ENCODE measurements at places on chromosomes 2 and 18. TPM values are rescaled to one million over a fixed set of nuclear protein-coding genes. Genes with fewer than 3 reads are reported as not detected.

- H3K4me1 ChIP-seq, result no peaks in the 10 kb centered on the region
- H3K36me3 ChIP-seq, result no peaks in the 10 kb centered on the region
- no peaks in the 10 kb centered on the region for H3K27me3 ChIP-seq
- DNase-seq, result peak; percentile 71
- H3K27ac ChIP-seq, result no peak overlapping the region
Observed at GRCh38 chr2:25822190-25823117, 55.8 kb downstream of the ASXL2 start.

The C18orf63 gene
- total RNA-seq, result 0.17 TPM

The CCDC142 gene
- total RNA-seq, result 16.1 TPM

- H3K4me3 ChIP-seq, result no peak overlapping the region
- DNase-seq, result no peak
- H3K4me1 ChIP-seq, result peaks cover 6% of the 10 kb centered on the region
Observed at GRCh38 chr2:215314896-215315295, 3.0 kb downstream of the ATIC start.

The GTF2A1L gene
- not detected for total RNA-seq

- no peaks in the 10 kb centered on the region for H3K36me3 ChIP-seq
- DNase-seq, result no peak
- H3K27ac ChIP-seq, result no peak overlapping the region
- no peaks in the 10 kb centered on the region for H3K27me3 ChIP-seq
- H3K4me3 ChIP-seq, result no peak overlapping the region
Observed at GRCh38 chr18:63223837-63224236, 95.7 kb downstream of the BCL2 start.

The CDC42EP3 gene
- 71.1 TPM for total RNA-seq

- H3K27me3 ChIP-seq, result no peaks in the 10 kb centered on the region
- peaks cover 16% of the 10 kb centered on the region for H3K4me1 ChIP-seq
- no peaks in the 10 kb centered on the region for H3K36me3 ChIP-seq
Observed at GRCh38 chr2:239751679-239752355, 273.3 kb downstream of the NDUFA10 start.

The VWC2L gene
- total RNA-seq, result not detected

- no peaks in the 10 kb centered on the region for H3K27me3 ChIP-seq
- H3K4me1 ChIP-seq, result peaks cover 3% of the 10 kb centered on the region
- no peak overlapping the region for H3K27ac ChIP-seq
- DNase-seq, result peak; percentile 33
- peaks cover 42% of the 10 kb centered on the region for H3K36me3 ChIP-seq
- no peak overlapping the region for H3K4me3 ChIP-seq
Observed at GRCh38 chr2:239153806-239154591, 246.8 kb downstream of the HDAC4 start.

The SH3RF3 gene
- total RNA-seq, result 7.4 TPM

The TIA1 gene
- 110 TPM for total RNA-seq

DNA sequence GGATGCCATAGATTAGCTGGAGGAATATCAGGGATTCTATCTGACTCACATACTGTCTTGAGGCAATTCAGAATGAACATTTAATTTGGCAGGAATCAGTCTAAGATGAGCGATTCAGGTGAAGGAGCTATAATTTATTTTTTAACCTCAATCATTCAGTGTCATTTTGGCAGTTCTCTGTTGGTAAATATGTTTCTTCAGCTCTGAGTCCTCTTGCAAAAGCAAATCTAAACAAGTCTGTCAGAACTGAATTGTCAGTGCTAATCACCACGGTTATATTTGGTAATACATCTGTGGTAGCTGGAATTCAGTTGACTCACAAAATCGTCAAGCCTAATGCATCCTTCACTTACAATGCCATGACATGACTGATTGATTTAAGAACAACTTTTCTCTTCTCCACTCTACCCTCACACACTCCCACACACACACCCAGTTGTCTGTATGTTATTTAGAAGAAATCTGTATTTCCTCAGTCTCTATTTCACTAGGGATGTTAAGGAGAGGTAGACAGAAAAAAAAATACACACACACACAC, 516.6 kb upstream of the NXPH2 start:
- H3K4me3 ChIP-seq, result no peak overlapping the region
- no peaks in the 10 kb centered on the region for H3K36me3 ChIP-seq
- no peaks in the 10 kb centered on the region for H3K4me1 ChIP-seq
- no peak for DNase-seq
- no peak overlapping the region for H3K27ac ChIP-seq

- DNase-seq, result peak; percentile 35
- no peaks in the 10 kb centered on the region for H3K36me3 ChIP-seq
- H3K27me3 ChIP-seq, result no peaks in the 10 kb centered on the region
- no peaks in the 10 kb centered on the region for H3K4me1 ChIP-seq
- H3K27ac ChIP-seq, result no peak overlapping the region
- H3K4me3 ChIP-seq, result no peak overlapping the region
Observed at GRCh38 chr2:3130889-3131635, 246.6 kb downstream of the EIPR1 start.

DNA sequence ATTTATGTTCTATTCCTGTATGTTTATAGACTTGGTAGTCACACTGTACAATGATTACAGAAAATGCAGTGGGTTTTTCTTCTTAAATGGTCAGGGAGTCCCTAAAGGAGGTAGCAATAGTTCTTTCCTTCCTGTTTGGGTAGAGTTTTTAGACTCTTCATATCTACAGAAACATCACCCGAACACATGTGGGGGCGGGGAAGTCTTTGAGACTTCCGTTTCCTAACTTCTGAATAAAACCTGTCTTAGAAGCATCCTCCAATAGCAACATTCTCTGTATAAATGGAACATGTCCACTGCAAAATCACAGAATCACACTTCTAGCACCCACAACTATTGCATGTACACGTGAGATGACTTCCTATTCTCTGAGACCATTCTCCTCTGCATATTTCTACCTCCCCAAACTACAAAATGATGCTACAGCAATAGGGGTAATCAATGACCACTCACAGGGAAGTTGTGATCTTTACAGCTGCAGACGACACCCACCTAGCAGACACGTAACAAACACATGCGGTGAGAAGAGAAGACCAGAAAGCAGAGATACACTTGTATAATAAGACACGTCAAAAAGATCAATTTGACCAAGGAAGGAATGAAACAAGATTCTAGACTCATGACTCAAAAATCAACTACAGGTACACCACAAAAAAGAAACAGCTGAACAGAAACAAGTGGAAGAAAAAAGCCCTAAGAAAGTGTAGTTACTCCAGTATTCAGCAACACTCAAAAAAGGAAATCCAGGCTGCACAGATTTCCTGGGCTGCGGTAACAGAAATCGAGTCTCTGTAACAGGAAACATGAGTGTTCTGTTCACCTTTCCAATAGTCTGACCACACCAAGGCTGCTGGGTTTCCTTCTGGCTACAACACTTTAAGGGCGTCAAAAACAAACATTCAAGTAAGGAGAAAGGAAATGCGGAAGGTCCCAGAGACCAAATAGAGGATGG, 120.4 kb downstream of the ZNF516 start:
- no peaks in the 10 kb centered on the region for H3K4me1 ChIP-seq
- H3K36me3 ChIP-seq, result peaks cover 25% of the 10 kb centered on the region
- no peak overlapping the region for H3K4me3 ChIP-seq
- DNase-seq, result no peak
- no peak overlapping the region for H3K27ac ChIP-seq
- H3K27me3 ChIP-seq, result no peaks in the 10 kb centered on the region

The PLB1 gene
- 4.2 TPM for total RNA-seq

DNA sequence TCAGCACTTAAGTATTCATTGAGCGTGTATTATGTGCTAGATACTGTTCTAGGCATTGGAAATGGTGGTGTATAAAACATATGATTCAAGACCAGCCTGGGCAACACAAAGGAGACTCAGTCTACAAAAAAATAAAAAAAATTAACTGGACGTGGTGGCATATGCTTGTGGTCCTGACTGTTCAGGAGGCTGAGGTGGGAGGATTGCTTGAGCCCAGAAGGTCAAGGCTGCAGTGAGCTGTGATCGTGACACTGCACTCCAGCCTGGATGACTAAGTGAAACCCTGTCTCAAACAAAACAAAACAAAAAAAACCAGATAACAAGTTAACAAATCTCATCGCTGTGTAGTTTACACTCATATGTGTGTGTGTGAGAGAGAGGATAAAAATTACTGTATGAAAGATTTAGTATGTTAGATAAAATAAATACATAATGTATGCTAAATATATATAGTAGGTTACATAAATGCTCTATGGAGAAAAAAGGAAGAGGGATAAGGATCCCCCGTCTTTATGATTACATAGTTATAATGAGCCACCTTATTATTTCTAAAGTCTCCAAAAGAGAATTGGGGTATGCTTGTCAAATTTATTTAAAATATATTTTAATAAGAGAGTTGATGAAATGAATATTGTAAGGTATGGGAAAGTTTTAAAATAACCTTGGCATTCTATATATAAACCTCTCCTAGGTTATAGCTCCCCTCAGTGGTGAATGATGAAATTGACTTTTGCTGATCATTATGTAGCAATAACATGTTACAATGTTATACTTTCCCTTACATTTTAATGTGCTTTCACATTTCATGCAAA, 69.2 kb downstream of the EHBP1 start:
- H3K36me3 ChIP-seq, result no peaks in the 10 kb centered on the region
- H3K4me1 ChIP-seq, result no peaks in the 10 kb centered on the region
- no peak for DNase-seq
- H3K27me3 ChIP-seq, result no peaks in the 10 kb centered on the region
- H3K4me3 ChIP-seq, result no peak overlapping the region

The ALPP gene
- total RNA-seq, result 9.5 TPM

The ARHGEF33 gene
- total RNA-seq, result 1.3 TPM

GRCh38 chr18:5625076-5625475, 81.3 kb upstream of the EPB41L3 start:
- H3K4me3 ChIP-seq, result no peak overlapping the region
- DNase-seq, result no peak
- no peaks in the 10 kb centered on the region for H3K36me3 ChIP-seq
- H3K4me1 ChIP-seq, result peaks cover 11% of the 10 kb centered on the region
- peaks cover 18% of the 10 kb centered on the region for H3K27me3 ChIP-seq

The AQP12B gene
- total RNA-seq, result not detected

GRCh38 chr18:10285283-10285640, 169.2 kb upstream of the APCDD1 start:
- H3K27ac ChIP-seq, result no peak overlapping the region
- H3K4me3 ChIP-seq, result no peak overlapping the region
- no peaks in the 10 kb centered on the region for H3K36me3 ChIP-seq
- H3K4me1 ChIP-seq, result peaks cover 13% of the 10 kb centered on the region

- no peak overlapping the region for H3K4me3 ChIP-seq
- DNase-seq, result no peak
- H3K27ac ChIP-seq, result no peak overlapping the region
Observed at GRCh38 chr18:75066936-75067335, 142.0 kb downstream of the PTGR3 start.

GRCh38 chr2:239274391-239275043, 126.3 kb downstream of the HDAC4 start:
- DNase-seq, result peak; percentile 63
- H3K4me1 ChIP-seq, result peaks cover 21% of the 10 kb centered on the region
- H3K36me3 ChIP-seq, result no peaks in the 10 kb centered on the region
- H3K4me3 ChIP-seq, result peak overlapping the region; percentile 14
- peak overlapping the region; percentile 30 for H3K27ac ChIP-seq

The CYBRD1 gene
- total RNA-seq, result 313 TPM

The CD207 gene
- 3.6 TPM for total RNA-seq

The AMER3 gene
- not detected for total RNA-seq

- H3K27ac ChIP-seq, result no peak overlapping the region
- H3K4me1 ChIP-seq, result no peaks in the 10 kb centered on the region
- DNase-seq, result no peak
- H3K27me3 ChIP-seq, result no peaks in the 10 kb centered on the region
- H3K4me3 ChIP-seq, result no peak overlapping the region
Observed at GRCh38 chr2:13260402-13260801, 543.7 kb downstream of the TRIB2 start.

The KCNJ13 gene
- not detected for total RNA-seq

GRCh38 chr2:9707008-9707407, 76.2 kb upstream of the YWHAQ start:
- no peak overlapping the region for H3K27ac ChIP-seq
- DNase-seq, result no peak
- peaks cover 10% of the 10 kb centered on the region for H3K4me1 ChIP-seq
- H3K36me3 ChIP-seq, result no peaks in the 10 kb centered on the region
- no peaks in the 10 kb centered on the region for H3K27me3 ChIP-seq

- no peaks in the 10 kb centered on the region for H3K4me1 ChIP-seq
- DNase-seq, result no peak
- no peak overlapping the region for H3K4me3 ChIP-seq
- H3K27me3 ChIP-seq, result no peaks in the 10 kb centered on the region
- no peak overlapping the region for H3K27ac ChIP-seq
Observed at GRCh38 chr18:61980355-61980754, 87.5 kb upstream of the RNF152 start.

- H3K27ac ChIP-seq, result no peak overlapping the region
- no peaks in the 10 kb centered on the region for H3K27me3 ChIP-seq
- H3K4me3 ChIP-seq, result no peak overlapping the region
- H3K36me3 ChIP-seq, result no peaks in the 10 kb centered on the region
Observed at GRCh38 chr2:22020091-22020742, 896.4 kb downstream of the TDRD15 start.

The LCLAT1 gene
- total RNA-seq, result 16.5 TPM

The CDK15 gene
- total RNA-seq, result 6.0 TPM

DNA sequence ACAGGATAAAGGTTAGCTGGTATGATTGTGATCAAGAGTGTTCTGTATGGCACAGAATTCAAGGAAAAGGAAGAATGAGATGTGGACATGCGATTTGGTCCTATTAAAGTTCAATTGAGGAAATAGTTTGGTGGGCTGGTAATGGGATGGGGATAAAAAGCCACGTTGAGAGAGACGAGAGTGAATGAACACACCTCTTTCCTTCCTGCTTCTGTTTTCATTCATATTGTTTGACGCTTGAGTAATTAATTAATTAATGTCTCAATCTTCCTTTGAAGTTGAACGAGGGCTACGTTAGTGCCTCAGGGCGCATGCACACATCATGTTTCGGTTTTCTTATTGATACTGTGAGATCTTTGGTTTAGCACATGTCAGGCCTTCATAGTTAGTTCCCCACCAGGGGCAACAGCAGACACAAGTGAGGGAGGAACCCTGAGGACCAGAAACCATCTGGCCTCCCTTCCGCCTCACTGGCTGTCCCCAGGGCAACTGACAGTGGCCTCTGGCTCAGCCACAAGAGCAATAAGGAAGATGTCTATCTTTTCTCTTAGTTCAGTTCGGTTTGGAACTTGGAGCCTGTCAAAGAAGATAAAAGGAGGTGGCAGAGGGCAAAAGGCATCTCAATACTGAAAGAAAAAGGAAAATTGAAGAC, 116.0 kb downstream of the LIPG start:
- no peaks in the 10 kb centered on the region for H3K36me3 ChIP-seq
- no peaks in the 10 kb centered on the region for H3K4me1 ChIP-seq
- no peak for DNase-seq

The MFSD6 gene
- 55.8 TPM for total RNA-seq

DNA sequence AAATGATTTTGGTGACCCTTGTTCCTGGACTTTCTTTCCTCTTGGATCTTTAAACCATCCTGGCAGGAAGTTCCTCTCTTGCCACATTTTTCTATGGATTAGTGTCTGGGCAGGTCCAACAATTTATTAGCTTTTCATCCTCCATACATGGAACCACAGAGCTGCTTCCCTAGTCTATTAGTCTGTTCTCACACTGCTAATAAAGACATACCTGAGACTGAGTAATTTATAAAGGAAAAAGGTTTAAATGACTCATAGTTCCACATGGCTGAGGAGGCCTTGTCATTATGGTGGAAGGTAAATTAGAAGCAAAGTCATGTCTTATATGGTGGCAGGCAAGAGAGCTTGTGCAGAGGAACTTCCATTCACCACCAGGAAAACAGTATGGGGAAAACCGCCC, 122.9 kb downstream of the DDX1 start:
- no peaks in the 10 kb centered on the region for H3K4me1 ChIP-seq
- no peak for DNase-seq
- no peak overlapping the region for H3K27ac ChIP-seq
- no peaks in the 10 kb centered on the region for H3K36me3 ChIP-seq
- no peak overlapping the region for H3K4me3 ChIP-seq

All from upper lobe of right lung (tissue), 1 donor.